Caki2 (cell line): ENCODE measurements at places on chromosomes 7 and 10.

- no peak for DNase-seq
These were observed 213.4 kb downstream of the USP6NL start for GRCh38 chr10:11397980-11398580.

- no peak for DNase-seq
These were observed 407.7 kb downstream of the SH2D4B start for GRCh38 chr10:80945264-80945880.

GRCh38 chr10:127449490-127449889 lies 99.6 kb upstream of the NPS start:
- no peak for DNase-seq

DNA sequence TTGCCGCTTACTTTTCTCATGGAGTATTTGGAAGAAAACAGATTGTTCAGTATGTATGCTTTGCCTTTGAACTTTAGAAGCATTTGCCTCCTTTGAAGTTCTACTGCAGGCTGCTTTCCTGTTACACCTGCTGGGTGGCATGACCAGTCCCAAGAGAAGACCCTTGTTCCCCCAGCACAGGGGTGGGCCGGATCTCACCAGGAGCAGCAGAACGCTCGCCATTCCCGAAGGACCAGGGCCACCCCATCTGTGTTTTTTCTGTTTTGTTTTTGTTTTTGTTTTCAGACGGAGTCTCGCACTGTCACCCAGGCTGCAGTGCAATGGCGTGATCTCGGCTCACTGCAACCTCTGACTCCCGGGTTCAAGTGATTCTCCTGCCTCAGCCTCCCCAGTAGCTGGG lies 493.6 kb downstream of the PTPRN2 start:
- no peak for DNase-seq

GRCh38 chr10:125344573-125345171 lies 184.3 kb upstream of the CTBP2 start:
- DNase-seq = peak; percentile 14
